ENCODE measurements at places on chromosomes 13 and 19.

DNA sequence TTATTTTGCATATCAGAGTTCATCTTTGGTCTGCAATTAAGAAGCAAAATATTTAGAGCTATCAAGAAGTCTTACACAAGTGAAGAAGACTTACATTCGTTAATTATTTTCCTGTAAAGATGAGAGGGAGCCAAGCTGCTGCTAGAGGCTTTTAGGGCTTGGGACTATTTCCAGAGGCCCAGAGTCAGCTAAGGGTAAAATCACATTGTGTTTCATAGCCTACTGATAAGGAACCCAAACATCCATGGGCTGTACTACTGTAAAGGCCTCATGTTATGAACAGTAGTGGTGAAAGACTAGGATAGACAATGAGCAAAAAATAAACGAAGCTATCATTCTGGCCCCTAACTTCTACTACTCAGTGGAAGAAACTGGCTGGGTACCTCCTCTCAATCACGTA lies 10.9 kb upstream of the TEX30 start:
- DNase-seq, result no peak

DNA sequence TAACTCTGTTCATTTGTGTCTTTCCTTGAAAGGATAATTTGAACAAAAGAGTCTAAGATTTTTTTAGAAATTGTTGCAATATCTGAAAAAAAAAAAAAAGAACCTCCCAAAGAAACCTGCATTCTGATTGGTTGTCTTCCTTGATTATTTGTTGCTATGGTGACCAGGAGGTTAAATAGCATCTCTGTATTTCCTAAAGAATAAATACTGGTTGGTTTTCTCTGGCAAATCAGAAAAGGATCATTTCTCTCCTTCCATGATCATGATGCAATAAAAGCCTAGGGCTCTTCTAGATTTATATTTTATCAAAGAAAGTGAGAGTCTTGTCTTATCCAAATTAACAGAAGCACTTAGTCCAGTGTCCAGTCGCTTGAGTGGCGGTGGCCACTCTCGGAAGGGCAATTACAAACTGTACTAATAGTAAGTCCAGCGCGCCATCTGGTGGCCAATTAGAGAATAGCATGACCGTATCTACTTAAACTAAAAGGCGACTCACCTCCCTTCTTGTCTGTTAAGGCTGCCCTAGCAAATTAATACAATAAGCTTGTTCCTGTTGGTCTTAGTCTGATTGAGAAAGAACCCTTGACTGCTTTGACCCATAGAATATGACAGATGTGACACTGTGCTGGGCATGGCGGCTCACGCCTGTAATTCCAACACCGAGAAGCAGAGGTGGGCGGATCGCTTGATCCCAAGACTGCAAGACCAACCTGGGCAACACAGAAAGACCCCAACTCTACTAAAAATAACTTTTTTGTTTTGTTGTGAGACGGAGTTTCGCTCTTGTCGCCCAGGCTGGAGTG lies 47.0 kb upstream of the PNMA8B start:
- peak; percentile 79 for DNase-seq

- DNase-seq, result no peak
Measured at GRCh38 chr13:59673286-59673685, 490.4 kb downstream of the DIAPH3 start.

- DNase-seq, result no peak
Measured at GRCh38 chr19:17225053-17225452, 973 bp upstream of the OCEL1 start.

GRCh38 chr13:50668691-50669271 lies 174.7 kb downstream of the DLEU7 start:
- DNase-seq, result no peak

GRCh38 chr19:52248241-52248640 lies 21.1 kb upstream of the ZNF766 start:
- peak; percentile 37 for DNase-seq

DNA sequence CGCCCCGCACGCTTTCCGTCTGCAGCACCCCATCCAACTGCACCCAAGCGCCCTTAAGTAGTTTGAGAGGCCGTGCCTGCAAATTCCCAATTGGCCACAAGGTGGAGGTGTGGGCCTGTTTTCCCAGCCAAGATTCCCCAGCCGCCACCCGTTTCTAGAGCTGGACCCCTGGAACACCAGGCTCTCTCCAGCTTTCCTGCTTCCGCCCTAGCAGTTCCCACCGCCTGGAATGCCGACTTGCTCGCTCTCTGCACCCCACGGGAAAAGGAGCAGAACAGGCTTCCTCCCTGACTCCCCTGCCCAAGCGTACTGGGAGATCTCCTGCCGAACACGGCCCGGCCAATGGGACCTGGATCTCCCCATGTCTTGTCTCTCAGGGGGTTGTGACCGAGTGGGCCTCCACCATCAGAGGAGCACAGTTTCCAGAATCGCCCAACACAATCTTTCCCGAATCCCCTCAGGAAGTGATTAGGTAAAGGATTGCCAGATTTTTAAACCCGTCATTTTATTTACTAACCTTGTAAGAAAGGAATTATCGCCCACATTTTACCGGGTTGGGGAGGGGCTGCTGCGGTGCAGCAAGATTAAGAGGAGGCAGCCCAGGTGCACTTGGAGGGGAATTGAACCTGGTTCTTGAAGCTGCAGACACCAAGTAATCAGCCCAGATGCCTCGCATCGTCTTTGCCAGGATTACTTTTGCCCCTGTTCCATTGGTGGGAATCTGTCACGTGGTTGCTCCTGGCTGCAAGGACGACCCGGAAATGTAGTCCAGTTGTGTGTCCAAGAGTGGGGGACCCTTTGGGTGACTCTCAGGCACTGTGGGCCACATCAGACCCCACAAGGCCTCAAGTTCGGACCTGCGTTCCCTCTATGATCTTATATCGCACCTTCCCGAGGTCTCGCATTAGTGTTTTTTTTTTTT lies 3.5 kb upstream of the NAPSA start:
- peak; percentile 86 for DNase-seq

GRCh38 chr13:102017248-102017647 lies 384.6 kb downstream of the FGF14 start:
- no peak for DNase-seq

GRCh38 chr13:109720758-109721184 lies 65.6 kb downstream of the IRS2 start:
- DNase-seq, result no peak

- no peak for DNase-seq
Measured at GRCh38 chr19:37933937-37934358, 26.9 kb downstream of the SIPA1L3 start.

DNA sequence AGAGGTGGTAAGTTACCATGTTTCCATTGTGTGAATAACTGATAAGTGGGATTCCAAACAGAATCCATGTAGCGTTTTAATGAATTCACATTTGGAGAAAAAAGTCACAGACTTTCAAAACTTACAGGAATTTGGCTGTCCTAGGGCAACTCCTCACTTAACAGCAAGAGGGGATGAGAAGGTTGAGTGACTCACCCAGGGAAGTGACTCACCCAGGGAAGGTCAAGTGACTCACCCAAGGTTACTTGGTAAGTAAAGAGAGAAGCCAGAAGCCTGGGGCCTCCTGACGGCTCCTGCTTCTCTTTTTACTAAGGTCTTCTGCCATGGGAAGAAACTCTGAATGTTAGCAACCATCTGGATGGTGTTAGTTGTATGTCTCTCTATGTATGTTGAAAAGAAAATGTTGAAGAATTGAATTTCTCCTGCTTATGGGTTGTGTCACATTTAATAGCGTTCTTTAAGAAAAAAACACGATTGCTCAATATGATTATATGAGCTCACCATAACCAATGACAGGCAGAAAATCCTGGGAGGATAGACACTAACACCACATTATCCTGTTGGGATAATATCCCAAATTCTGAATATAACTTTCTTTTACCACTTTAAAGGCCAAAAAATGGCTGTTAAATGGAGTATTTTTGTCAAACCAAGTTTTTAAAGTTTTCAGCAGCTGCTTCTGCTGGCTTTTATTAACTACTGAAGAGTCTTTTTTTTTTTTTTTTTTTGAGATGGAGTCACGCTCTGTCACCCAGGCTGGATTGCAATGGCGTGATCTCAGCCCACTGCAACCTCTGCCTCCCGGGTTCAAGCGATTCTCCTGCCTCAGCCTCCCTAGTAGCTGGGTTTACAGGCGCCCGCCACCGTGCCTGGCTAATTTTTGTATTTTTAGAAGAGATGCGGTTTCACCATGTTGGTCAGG lies 195.6 kb downstream of the GGACT start:
- peak; percentile 39 for DNase-seq

DNA sequence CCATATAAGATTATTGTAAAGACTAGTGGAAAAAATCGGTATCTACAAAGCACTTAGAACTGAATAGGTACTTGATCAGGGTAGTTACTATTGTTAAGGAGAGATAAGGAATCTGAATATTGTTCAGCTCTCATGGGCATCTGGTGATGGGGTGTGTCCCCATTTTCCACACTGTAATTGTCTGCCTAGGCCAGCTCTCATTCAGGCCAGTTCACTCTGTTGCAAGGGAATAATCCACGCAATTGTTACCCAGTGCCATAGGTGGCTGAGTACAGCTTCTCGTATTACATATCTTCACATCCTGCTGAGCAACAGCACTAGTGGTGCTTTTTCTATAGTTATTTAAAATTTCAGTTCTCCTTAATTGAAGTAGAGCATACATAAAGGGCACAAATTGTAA lies 45.6 kb upstream of the C13orf42 start:
- DNase-seq, result no peak

- peak; percentile 54 for DNase-seq
Measured at GRCh38 chr19:5624018-5624663, 1.3 kb downstream of the SAFB start.

- DNase-seq, result peak; percentile 68
Measured at GRCh38 chr19:18274781-18275356, 617 bp upstream of the IQCN start.

GRCh38 chr13:50744116-50744660 lies 99.3 kb downstream of the DLEU7 start:
- DNase-seq, result no peak

DNA sequence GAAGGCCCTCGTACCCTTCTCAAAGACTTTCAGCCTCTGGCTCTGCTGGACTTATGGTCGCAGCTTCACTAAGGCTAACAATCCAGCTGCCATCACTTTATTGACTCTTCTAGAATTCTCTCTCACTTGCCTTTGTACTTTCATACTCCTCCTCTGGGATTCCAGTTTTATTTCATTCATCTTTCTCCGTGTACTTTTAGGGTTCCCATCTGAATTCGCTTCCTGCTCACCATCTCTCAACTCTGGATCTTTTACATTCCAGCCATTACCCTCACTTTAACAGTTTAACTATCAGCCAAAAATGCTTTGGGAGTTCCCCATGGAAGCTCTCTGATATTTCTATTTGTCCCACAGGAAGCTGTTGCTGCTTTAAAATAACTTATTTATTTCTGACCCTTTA lies 149.3 kb upstream of the KL start:
- DNase-seq, result peak; percentile 11

- no peak for DNase-seq
Measured at GRCh38 chr19:827710-828321, at the start of gene AZU1. AZU1 (plus strand) TSS chr19:827837; CDS start chr19:827847, 10 bp downstream.

- peak; percentile 14 for DNase-seq
Measured at GRCh38 chr13:113125506-113126264, 3.1 kb downstream of the F10 start.

DNA sequence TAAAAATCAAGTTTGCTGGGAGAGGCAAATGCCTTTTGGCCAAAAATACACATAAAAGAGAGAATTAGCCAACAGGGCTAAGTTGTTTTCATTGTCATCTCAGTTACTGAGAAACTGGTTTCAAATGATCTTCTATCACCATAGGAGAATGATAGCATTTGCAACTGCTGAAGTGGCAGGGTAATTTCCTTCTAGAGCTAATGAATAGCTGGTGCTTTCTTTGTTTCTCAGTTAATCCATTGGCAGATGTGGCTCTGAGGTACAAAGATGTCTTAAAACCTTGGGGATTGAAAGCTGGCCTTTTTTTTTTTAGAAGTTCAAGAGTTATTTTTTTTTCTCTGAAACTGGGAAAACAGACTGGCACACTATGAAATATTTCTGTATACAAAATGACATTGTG lies 332.7 kb upstream of the KLF12 start:
- no peak for DNase-seq

DNA sequence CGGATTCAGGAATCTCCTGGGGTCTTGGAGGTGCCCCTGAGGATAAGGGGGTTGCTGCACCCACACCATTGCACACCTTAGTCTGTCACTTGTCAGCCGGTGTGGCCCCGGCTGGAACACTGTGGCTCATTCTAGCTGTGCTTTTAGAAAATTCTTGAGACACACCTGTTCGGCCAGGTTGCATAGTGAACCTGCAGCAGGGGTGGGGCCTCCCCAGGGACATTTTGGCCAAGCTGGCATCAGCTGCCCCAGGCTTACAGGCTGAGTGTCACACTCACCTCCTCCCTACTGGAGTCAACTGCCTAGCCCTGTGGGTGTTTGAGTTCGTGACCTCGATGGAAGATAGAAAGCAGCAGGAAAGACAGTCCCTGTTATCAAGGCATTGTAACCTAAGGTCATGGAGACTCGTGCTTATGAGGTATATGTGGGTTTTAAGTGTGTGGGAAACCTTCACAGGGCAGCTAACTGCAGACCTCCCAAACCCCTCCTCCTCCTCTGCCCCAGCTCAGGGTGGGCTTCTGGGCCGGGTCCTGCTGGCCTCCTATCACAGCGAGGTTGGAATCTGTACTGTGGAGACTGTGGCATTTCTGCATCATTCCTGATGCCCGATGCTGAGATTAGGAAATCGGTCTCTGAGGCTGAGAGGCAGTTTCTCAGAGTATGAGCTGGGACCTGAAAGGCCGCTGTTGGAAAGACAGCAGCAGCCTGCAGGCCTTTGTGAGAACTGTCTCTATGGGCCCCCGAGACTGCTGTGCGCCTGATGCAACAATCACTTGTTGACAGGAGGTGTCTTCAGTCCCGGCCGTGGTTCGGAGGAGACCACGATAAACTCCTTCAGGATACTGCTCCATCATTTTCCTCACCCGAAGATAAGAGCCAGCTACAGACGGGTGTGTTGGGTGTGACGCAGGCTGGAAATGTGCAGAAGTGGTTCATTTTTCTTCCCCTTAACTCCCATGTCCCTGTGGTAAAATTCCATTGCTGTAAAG lies 72.2 kb downstream of the ATP11A start:
- DNase-seq, result peak; percentile 77

DNA sequence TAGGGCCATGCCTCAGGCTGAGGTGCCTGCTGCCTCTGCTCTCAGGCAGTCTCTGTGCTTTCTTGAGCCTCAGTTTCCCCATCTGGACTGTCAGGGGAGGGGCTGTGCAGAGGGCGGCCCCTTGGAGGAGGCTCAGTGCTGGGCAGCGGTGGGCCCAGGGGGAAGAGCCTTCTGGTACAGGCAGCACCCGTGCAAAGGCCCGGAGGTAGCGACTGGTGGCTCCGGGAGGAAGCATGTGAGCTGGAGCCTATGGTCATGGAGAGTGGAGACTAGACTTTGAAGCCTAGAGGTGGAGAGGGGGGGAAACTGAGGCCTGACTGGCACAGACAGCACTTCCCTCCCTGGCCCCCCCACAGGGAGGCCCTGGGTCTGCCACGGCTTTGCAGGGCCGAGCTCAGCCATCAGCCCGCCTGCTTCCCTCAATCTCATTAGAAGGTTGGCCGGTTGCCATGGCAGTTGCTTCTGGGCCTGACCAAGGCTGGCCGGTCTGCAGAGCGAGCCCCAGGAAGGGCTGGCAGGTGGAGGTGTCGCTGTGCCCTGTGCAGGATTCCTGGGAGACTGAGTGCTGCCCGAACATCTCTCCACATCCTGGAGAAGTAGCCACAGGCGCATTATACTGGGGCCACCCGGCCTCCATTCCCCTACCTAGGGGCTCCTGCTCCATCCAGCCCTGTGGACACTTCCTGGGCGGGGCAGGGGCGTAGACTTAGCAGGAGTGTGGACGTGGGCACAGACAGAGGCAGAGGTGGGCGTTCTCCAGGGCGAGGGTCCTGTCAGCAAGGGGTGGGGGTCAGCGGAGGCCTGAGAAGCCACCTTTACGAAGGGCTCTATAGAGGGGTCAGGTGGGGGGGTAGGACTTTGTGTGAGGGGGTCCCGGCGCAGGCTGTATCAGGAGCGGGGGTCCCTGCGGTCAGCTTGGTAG lies 53.2 kb downstream of the CRTC1 start:
- no peak for DNase-seq

- no peak for DNase-seq
Measured at GRCh38 chr19:8331263-8331845, 10.1 kb downstream of the RPS28 start.

Data from H7 (cell line).